ENCODE measurements at places on chromosomes 7 and 10. TPM values are rescaled to one million over a fixed set of nuclear protein-coding genes. Genes with fewer than 3 reads are reported as not detected.

GRCh38 chr7:77247206-77247850 lies 47.7 kb upstream of the FGL2 start:
- peaks cover 40% of the 10 kb centered on the region for H3K4me1 ChIP-seq
- H3K36me3 ChIP-seq = no peaks in the 10 kb centered on the region
- no peaks in the 10 kb centered on the region for H3K27me3 ChIP-seq

The SLF2 gene
- 6.4 TPM for polyA plus RNA-seq

DNA sequence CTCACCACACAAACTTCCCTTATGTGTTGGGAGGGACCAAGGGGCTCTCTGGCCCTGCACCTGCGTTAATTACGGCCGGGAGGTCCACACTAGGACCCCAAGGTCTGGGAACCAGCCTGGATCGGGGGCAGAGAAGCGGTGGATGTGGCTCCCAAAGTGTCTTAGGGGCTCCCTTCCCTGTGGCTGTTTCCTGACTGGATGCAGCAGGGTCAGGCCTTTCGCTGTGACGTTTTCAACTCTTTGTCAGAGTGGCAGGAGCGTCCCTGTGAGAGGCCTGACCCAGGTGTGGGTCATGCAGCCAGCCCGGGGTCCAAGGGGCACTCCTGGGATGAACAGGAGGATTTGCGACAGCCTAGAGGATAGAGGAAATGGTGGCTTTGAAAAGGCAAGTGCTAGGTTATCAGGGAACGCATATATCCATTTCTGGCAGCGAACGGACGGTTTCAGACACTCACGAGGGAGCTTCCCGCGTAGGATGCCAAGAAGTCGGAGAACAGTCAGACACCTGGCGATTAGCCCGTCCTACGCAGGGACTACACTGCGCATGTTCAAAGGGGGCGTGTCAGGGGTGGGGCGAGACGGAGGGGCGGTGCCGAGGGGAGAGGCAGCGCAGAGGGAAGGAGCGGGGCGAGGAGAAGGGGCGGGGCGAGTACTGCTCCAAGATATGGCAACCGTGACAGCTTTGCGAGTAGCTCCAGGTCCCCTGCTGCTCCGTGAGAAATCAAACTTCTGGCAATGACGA lies 46.2 kb upstream of the ZNF716 start:
- DNase-seq = no peak
- no peaks in the 10 kb centered on the region for H3K4me1 ChIP-seq
- no peaks in the 10 kb centered on the region for H3K27me3 ChIP-seq
- no peak overlapping the region for H3K27ac ChIP-seq
- no peaks in the 10 kb centered on the region for H3K36me3 ChIP-seq
- H3K4me3 ChIP-seq = no peak overlapping the region

DNA sequence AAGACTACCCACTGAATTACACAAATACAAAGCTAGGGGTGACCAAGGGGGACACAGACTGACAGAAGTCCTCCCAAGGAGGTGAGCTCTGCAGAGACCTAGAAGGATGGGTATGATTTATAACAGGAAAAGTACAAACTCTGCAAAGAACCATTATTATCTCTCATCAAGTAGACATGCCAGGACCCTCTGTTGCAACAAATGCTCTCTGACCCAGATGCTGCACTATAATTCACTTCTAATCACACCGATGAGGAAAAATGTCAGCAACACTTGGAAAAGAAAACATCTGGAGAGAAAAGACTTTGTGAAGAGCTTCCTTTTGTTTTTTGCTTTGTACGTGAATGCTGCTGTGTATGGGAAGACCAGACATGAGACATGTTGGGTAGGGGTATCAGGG lies 178.3 kb upstream of the PDE1C start:
- no peak overlapping the region for H3K27ac ChIP-seq
- no peak overlapping the region for H3K4me3 ChIP-seq
- DNase-seq = no peak
- no peaks in the 10 kb centered on the region for H3K4me1 ChIP-seq
- no peaks in the 10 kb centered on the region for H3K27me3 ChIP-seq

GRCh38 chr7:92806496-92806895 lies 29.9 kb downstream of the CDK6 start:
- peaks cover 10% of the 10 kb centered on the region for H3K4me1 ChIP-seq
- no peak for DNase-seq
- H3K36me3 ChIP-seq = no peaks in the 10 kb centered on the region
- H3K27ac ChIP-seq = no peak overlapping the region
- H3K27me3 ChIP-seq = no peaks in the 10 kb centered on the region
- H3K4me3 ChIP-seq = no peak overlapping the region

- no peaks in the 10 kb centered on the region for H3K27me3 ChIP-seq
- no peak overlapping the region for H3K27ac ChIP-seq
- no peak overlapping the region for H3K4me3 ChIP-seq
- no peaks in the 10 kb centered on the region for H3K36me3 ChIP-seq
- H3K4me1 ChIP-seq = no peaks in the 10 kb centered on the region
- no peak for DNase-seq
These were observed 34.2 kb upstream of the POM121L12 start for GRCh38 chr7:53001221-53001620.

The ZPBP gene
- polyA plus RNA-seq = not detected

DNA sequence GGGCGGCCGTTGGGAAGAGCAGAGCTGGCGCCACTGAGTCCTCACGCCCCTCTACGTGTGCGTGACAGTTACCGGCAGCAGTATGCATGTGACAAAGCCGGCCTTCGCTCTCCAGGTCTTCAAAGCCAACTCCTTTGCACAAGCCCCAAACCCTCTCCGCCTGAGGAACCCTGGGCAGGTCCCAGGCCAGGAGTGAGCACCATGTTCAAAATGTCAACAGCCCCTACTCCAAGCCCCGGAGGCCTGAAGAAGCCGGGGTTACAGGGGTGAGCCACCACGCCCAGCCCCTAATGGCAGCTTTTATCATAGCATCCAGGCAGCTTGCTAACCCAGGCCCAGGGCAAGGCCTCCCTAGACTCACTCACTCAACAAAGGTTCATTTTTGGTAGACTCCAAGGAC lies 70.8 kb downstream of the OAT start:
- H3K4me1 ChIP-seq = peaks cover 12% of the 10 kb centered on the region
- H3K4me3 ChIP-seq = no peak overlapping the region
- H3K27me3 ChIP-seq = no peaks in the 10 kb centered on the region
- H3K36me3 ChIP-seq = no peaks in the 10 kb centered on the region

DNA sequence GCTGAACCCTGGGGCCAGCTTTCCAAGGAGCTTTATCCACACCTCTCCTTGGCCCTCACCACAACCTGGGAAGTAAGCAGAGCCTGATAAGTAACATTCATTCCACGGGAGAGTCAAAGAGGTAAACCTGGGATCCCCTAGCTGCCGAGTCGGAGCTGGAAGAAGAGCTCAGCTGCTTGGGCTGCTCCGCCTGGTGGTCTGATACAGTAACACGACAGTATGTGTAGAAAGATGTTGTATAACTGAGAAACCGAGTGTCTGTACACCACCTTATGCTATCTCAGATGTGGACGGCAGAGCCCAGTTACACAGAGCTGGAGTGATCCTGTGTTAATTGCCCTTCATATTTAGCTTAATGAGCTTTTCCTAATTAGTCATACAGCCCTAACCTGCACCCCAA lies 151.3 kb upstream of the KMT2E start:
- no peak overlapping the region for H3K27ac ChIP-seq
- H3K4me3 ChIP-seq = no peak overlapping the region
- no peaks in the 10 kb centered on the region for H3K27me3 ChIP-seq
- peaks cover under 1% of the 10 kb centered on the region for H3K4me1 ChIP-seq
- H3K36me3 ChIP-seq = no peaks in the 10 kb centered on the region
- no peak for DNase-seq

The MSS51 gene
- polyA plus RNA-seq = not detected

DNA sequence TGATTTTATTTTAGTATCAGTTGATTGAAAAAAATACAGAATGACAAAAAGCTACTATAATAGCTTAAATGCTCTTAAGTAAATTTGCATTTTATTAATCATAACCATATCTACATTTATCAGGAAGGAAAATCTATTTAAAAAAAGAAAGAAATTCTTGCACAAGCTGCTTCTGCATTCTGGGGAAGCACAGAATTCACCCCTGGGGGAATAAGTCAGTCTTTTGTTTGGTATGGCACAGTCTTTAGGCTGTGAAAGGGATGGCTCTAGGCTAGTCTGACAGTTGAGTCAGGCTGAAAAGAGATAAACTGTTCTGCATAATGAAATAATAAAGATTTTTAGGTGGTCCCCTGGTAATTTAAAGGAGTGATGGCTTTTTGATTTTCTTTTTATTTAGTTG lies 37.9 kb downstream of the HTR7 start:
- H3K27ac ChIP-seq = no peak overlapping the region
- H3K27me3 ChIP-seq = no peaks in the 10 kb centered on the region
- H3K36me3 ChIP-seq = no peaks in the 10 kb centered on the region
- H3K4me3 ChIP-seq = no peak overlapping the region
- no peak for DNase-seq

DNA sequence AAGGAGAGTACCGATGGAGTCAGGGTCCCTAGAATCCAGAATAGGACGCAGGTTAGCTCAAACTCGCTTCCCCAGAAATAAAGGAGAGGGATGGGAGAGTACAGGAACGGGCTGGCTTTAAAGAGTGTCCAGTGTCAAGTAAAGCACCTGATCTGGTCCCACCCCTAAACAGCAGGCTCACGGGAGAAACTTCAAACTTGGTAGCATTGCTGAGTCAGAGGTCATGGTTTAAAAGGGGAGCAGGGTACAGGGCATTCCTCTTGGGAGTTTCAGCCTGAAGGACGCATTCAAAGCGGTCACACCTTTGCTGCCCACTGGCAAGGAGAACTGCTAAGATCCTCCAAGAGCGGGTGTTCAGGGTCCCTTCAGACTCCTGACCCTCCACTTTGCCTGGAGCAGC lies 140.7 kb downstream of the GLI3 start:
- no peaks in the 10 kb centered on the region for H3K36me3 ChIP-seq
- H3K27me3 ChIP-seq = no peaks in the 10 kb centered on the region
- no peak overlapping the region for H3K4me3 ChIP-seq
- no peak overlapping the region for H3K27ac ChIP-seq
- H3K4me1 ChIP-seq = peaks cover 33% of the 10 kb centered on the region

- no peaks in the 10 kb centered on the region for H3K27me3 ChIP-seq
- no peak for DNase-seq
- no peaks in the 10 kb centered on the region for H3K4me1 ChIP-seq
- no peaks in the 10 kb centered on the region for H3K36me3 ChIP-seq
- no peak overlapping the region for H3K27ac ChIP-seq
These were observed 36.4 kb downstream of the JAKMIP3 start for GRCh38 chr10:132102071-132102716.

DNA sequence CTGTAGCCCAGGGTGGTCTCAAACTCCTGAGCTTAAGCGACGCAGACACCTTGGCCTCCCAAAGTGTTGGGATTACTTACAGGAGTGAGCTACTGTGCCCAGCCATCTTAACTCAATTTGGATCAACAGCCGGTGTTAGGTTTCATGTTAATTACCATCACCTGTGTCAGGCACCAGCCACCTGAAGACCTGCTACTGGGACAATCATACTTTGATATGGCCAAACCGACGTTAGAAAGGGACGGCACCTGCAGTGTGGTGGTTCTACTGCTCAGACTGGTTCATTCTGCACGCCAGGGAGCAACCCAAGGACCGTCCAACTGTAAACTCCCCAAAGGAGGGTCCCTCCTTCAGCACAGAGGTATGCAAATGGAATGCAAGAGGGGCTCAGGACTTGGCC lies 74.2 kb upstream of the CYTH3 start:
- DNase-seq = no peak
- H3K36me3 ChIP-seq = no peaks in the 10 kb centered on the region
- no peaks in the 10 kb centered on the region for H3K27me3 ChIP-seq
- H3K27ac ChIP-seq = no peak overlapping the region
- peaks cover 32% of the 10 kb centered on the region for H3K4me1 ChIP-seq
- no peak overlapping the region for H3K4me3 ChIP-seq

DNA sequence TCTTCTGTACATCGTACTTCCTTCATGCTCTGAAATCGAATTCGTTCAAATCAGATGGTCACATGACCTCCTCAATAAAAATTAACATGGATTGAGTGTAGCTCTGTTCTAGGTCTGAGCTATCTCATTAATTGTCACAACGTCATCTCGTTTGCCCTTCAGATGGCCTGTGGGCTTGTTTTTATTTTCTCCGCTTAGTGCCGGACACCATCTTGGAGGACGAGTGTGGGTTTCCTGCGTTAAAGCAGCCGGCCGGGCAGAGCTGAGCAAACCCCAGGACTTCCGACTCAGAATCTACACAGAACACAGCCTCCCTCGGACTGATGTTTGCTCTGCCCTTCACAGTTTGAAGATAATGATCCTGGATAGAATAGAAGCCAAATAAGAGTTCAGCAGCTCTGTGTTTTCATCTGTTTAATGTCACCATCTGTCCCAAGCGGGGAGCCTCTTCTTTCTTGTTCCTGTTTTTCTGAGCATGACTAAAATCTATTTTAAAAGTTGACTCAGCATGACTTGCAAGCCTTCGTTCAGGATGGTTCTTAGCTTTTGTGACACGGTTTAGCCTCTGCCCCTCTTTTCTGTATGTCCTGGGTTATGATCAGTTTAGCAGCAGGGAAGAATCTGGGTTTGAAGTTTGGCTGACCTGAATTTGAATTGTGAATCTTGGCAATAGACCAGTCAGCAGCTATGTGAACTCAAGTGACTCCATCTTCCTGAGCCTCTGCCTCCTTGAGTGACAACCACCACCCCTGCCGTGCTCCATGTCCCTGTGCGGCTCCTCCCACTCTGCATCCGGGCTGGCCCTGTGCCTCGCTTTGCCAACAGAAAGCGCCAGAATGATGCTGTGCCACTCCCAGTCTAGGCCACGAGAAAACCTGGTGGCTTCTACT lies 30.6 kb upstream of the GALNTL5 start:
- peaks cover 69% of the 10 kb centered on the region for H3K4me1 ChIP-seq
- no peak overlapping the region for H3K4me3 ChIP-seq
- DNase-seq = peak; percentile 86
- H3K27ac ChIP-seq = peak overlapping the region; percentile 100
- H3K27me3 ChIP-seq = no peaks in the 10 kb centered on the region

The TRIL gene
- not detected for polyA plus RNA-seq
